ENCODE measurements at places on chromosomes 7 and 10.

DNA sequence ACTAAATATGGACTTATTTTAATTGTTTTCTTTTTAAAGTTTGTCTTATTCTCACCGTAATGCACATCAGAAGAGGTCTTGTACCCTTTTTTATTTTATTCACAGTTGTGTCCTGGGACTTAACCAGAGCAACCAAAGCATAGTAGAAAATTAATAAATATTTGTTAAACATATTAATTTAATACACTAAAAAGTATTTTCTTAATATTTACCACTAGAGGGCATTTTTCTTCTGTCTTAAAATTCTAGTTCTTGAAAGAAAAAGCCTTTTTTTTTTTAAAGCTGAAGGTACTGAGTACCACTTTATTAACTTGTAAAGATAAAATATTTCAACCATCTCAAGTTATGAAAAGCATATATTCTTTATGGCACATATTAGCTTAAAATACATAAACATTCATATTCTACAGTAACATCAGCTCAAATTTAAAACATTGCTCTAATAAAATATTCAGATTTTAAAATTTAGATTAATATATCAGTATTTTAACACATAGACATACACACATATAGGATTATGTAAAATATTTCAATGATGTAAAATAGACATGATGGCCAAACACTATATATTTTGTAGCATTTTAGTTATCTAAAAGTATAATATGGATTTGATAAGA, 260.4 kb downstream of the SEMA3A start:
- no peak for DNase-seq
- no peaks in the 10 kb centered on the region for H3K36me3 ChIP-seq
- no peaks in the 10 kb centered on the region for H3K27me3 ChIP-seq
- no peak overlapping the region for H3K4me3 ChIP-seq
- no peak overlapping the region for H3K27ac ChIP-seq

DNA sequence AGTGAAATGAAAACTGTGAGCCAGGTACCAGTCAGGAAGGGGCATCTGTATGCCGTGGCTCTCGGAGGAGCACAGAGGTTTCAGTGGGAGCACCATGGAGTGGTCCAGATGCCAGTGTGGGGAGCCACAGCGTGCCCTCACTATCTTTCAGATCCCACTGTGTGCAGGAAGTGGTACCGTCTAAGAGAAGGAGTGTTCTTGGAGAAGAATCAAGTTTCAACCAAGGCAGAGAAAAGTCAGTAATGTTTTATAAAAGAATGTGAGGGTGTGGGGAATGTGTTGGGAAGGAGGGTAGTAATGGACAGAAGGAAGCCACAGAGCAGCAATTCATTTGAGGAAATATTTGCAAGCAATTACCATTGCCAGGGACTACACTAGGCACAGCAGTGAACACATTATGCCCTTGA, 35.6 kb downstream of the PRKAR2B start:
- DNase-seq = no peak
- no peak overlapping the region for H3K4me3 ChIP-seq
- H3K4me1 ChIP-seq = no peaks in the 10 kb centered on the region

DNA sequence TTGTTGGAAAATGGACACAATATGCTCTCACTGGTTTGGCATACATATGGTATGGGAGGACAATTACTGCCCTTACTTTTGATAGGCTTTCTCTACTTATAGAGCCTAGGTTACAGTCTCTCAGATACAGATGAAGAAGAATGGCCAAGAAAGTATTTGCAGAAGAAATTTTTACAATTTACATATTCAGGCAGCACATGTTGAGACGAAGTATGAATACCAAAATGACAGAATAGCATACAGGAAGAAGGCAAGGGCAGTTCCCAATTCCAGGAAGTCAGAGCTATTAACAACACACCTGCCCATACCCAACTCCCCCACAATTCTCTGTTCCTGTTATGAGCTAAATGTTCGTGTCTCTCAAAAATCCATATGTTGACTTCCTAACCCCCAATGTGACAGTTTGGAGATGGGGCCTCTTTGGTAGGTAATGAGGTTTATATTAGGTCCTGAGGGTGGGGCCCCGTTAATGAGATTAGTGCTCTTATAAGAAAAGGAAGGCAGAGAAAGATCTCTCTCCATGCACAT, 67.8 kb downstream of the DOCK4 start:
- H3K4me3 ChIP-seq = no peak overlapping the region
- no peak for DNase-seq
- no peaks in the 10 kb centered on the region for H3K27me3 ChIP-seq
- no peaks in the 10 kb centered on the region for H3K4me1 ChIP-seq
- H3K27ac ChIP-seq = no peak overlapping the region

- H3K27ac ChIP-seq = no peak overlapping the region
- no peaks in the 10 kb centered on the region for H3K36me3 ChIP-seq
- H3K4me3 ChIP-seq = no peak overlapping the region
- peaks cover 3% of the 10 kb centered on the region for H3K4me1 ChIP-seq
- DNase-seq = peak; percentile 80
- no peaks in the 10 kb centered on the region for H3K27me3 ChIP-seq
Measured at GRCh38 chr10:98374217-98374985, 40.6 kb downstream of the PYROXD2 start.

DNA sequence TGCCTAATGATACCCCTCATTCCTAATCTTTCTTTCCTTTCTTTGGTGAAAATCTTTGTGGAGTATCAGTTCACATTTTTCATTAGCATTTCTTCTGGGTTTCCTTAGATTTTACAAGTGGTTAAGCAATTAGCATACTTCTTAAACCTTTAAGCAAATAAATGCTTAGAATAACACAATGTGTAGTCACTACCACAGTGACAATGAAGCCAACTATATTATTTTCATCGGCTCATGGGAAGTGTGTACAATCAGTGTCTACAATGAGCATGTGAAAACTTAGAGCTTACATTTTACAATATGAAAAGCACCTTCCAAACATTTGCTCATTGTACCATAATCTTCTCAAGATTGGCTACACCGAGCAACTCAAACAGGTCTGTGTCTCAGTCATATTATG, 176.2 kb upstream of the PLXNA4 start:
- no peak overlapping the region for H3K4me3 ChIP-seq
- DNase-seq = no peak
- H3K27ac ChIP-seq = no peak overlapping the region
- no peaks in the 10 kb centered on the region for H3K27me3 ChIP-seq
- H3K36me3 ChIP-seq = no peaks in the 10 kb centered on the region

DNA sequence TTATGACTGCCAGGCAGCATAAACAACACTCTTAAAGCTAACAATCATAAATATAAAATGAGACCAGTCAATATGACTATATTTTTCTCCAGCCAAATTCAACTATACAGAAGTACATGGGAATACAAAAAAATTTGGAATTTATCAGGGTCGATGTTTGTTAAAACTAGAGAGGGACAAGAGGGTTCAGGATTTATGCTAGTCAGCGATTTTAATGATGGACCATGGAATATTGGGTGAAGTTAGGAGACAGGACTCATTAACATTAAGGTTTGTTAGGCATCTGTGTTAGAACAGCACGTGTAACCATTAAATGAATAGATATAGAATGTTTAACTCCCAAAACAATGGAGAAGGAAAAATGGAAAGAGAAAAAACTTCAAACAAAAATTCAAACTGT, 146.2 kb downstream of the SEM1 start:
- H3K27ac ChIP-seq = no peak overlapping the region
- no peaks in the 10 kb centered on the region for H3K4me1 ChIP-seq
- H3K4me3 ChIP-seq = no peak overlapping the region

GRCh38 chr7:151416112-151416940, 6.5 kb upstream of the WDR86 start:
- no peak overlapping the region for H3K4me3 ChIP-seq
- DNase-seq = no peak
- no peaks in the 10 kb centered on the region for H3K27me3 ChIP-seq
- H3K36me3 ChIP-seq = no peaks in the 10 kb centered on the region

- DNase-seq = no peak
- no peaks in the 10 kb centered on the region for H3K36me3 ChIP-seq
- H3K27me3 ChIP-seq = no peaks in the 10 kb centered on the region
- no peaks in the 10 kb centered on the region for H3K4me1 ChIP-seq
- no peak overlapping the region for H3K27ac ChIP-seq
Measured at GRCh38 chr7:106952001-106952657, 87.0 kb downstream of the PIK3CG start.

DNA sequence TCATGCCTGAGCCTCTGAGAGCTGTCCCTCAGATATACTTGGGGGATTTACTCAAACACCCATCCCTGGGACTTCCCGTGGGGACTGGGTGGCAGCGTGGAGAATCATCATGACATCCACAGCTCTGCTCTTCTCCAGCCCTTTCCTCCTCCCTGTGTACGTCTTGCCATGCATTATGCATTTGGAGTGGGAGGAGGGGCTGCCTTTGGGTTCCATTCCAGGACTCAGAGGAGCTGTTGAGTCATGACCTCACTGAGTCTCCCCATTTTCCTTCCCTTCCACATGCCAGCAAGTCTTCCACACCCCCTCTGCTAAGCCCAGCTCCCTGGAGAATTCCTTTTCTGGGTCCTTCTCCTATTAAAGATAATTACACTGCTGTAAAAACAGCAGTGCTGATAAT, 480.7 kb downstream of the SORCS3 start:
- H3K27me3 ChIP-seq = no peaks in the 10 kb centered on the region
- DNase-seq = no peak
- H3K27ac ChIP-seq = no peak overlapping the region
- H3K4me1 ChIP-seq = no peaks in the 10 kb centered on the region
- H3K36me3 ChIP-seq = no peaks in the 10 kb centered on the region
- no peak overlapping the region for H3K4me3 ChIP-seq

DNA sequence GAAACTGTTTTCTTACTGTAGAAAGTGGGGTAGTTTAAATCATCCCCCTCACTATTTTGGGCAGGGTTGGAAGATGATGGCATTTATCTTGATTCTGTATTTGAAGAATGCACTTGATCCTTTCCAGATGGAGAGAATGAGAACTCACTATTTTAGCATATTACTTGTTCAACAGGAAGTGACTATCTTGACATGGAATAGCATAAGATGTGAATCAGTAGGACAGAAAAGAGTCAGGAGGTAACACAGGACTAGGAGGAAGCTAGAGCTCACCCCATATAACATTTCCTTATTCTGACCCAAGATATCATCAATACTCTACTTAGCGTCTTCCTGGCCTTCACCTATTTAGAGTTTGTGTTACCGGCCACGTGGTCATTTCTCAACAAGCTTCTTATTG, 400.2 kb downstream of the PHTF2 start:
- H3K27ac ChIP-seq = no peak overlapping the region
- H3K4me3 ChIP-seq = no peak overlapping the region
- no peaks in the 10 kb centered on the region for H3K36me3 ChIP-seq
- DNase-seq = no peak
- no peaks in the 10 kb centered on the region for H3K4me1 ChIP-seq
- no peaks in the 10 kb centered on the region for H3K27me3 ChIP-seq

- H3K36me3 ChIP-seq = peaks cover 11% of the 10 kb centered on the region
- DNase-seq = peak; percentile 86
- no peak overlapping the region for H3K4me3 ChIP-seq
- no peaks in the 10 kb centered on the region for H3K27me3 ChIP-seq
- H3K4me1 ChIP-seq = peaks cover 11% of the 10 kb centered on the region
Measured at GRCh38 chr7:73741600-73741999, 3.0 kb upstream of the ABHD11 start.

GRCh38 chr7:50304911-50305582, 531 bp downstream of the IKZF1 start:
- peaks cover 63% of the 10 kb centered on the region for H3K27me3 ChIP-seq
- H3K4me3 ChIP-seq = peak overlapping the region; percentile 75
- no peak for DNase-seq
- no peaks in the 10 kb centered on the region for H3K4me1 ChIP-seq
- no peak overlapping the region for H3K27ac ChIP-seq

DNA sequence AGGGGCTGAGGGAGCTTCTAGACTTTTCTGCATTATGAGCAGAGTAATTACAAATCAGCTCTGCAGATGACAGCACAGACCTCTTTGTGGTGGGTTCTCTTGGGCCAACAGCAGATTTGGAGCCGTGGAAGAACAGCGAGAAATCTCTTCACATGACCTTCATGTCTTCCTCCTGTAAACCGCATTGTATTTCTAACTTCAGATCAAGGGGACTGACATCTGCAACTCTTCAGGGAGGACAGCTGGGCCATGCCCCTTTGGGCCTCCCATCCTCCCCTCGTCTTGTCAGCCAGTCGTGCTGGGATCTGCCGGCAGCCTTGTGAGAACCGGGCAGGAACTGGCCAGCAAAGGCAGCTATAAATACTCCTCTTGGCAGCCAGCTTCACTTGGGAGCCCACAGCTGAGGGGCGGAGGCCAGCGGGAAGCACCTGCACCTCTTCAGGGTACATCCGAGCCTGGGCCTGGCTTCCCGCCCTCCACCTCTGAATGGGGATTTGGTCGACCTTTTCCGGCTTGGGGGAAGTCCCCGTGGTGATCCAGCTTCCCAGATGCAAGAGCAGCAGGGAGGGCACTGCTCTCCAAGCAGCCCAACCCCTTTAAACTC, 54.7 kb downstream of the STEAP1B start:
- H3K36me3 ChIP-seq = no peaks in the 10 kb centered on the region
- H3K4me3 ChIP-seq = no peak overlapping the region
- H3K27me3 ChIP-seq = no peaks in the 10 kb centered on the region
- peak; percentile 61 for DNase-seq
- H3K4me1 ChIP-seq = peaks cover 7% of the 10 kb centered on the region

DNA sequence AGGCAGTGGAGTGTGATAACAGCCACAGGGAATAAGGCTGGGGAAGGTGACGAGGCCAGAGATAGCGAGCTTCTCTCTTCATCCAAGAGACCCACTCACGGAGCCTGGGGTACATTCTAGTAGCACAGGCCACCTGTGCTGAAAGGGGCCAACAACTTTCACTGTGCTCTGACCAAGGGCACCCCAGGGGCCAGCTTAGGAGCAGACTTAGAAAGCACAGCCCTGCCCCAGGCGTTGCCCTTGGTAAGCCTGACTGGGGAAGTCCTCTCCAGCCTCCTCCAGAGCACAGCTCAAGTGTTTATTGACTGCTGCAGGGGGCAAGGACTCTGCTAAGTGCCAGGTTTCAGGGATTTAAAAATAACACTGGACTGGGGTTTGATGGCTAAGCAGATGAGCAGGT, 44.7 kb downstream of the EBF3 start:
- H3K27ac ChIP-seq = no peak overlapping the region
- no peaks in the 10 kb centered on the region for H3K4me1 ChIP-seq
- no peak for DNase-seq
- no peak overlapping the region for H3K4me3 ChIP-seq
- H3K27me3 ChIP-seq = no peaks in the 10 kb centered on the region

DNA sequence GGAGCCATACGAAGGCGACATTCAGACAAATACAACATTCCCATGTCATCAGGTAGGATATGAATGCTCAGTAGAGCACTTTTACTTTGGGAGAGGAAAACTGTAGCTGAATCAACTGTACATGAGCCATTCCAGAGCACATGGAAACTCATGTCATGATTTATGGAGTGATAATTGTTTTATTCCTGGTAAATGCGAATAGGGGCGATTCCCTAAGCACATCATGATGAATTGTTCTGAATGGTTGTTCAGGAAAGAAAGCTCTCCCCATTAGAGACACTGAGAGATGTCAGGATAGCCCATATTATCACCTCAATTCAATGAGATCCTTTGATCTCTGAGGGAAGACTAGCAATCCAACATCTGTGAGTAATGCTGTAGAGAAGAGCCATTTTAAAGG, 243.6 kb downstream of the FOXP2 start:
- H3K36me3 ChIP-seq = no peaks in the 10 kb centered on the region
- no peak overlapping the region for H3K4me3 ChIP-seq
- no peak overlapping the region for H3K27ac ChIP-seq
- no peak for DNase-seq
- peaks cover 6% of the 10 kb centered on the region for H3K4me1 ChIP-seq
- no peaks in the 10 kb centered on the region for H3K27me3 ChIP-seq
